Activated T-helper 1 cell treated with anti-CD3 and anti-CD28 coated beads, Interleukin-2, amount 50 U/mL, for 16 hours (primary cell): ENCODE measurements at places on chromosomes 6 and 20.

- no peak for DNase-seq
Observed at GRCh38 chr6:57040011-57040410, 6.5 kb upstream of the KIAA1586 start.

GRCh38 chr20:8492173-8492572, 360.1 kb downstream of the PLCB1 start:
- DNase-seq = no peak

GRCh38 chr6:142316791-142317368, 15.1 kb downstream of the ADGRG6 start:
- no peak for DNase-seq

- no peak for DNase-seq
Observed at GRCh38 chr6:157143890-157144798, 179.2 kb downstream of the TMEM242 start.

DNA sequence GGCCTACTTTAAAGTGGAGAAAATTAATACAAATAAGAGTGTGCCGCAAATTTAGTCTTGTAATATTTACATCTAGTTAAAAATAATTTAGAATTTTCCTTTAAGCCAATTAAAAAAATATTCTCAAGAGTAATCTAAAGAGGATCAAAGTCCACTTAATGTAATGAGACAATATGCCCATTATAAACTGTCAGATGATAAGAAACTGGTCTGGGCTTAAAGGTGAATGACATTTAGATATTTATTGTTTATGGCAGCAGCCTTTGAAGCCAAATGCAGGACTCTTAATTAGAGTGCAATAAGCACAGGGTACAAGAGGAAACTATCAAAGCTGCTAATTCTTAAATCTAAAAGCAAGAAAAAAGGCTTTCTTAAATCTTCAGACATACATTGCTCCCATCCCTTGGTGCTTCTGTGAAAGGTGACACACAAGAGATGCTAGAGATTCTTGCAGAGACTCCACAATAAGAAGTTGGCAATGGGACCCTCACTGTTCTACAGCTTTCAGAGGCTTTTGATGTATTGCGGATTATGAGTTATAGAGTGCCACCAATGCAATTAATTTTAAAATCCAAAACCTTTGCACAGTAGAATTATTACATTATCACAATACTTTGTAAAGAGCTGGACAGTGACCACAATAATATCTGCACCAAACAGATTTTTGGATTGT, 116.1 kb downstream of the MAN1A1 start:
- no peak for DNase-seq

DNA sequence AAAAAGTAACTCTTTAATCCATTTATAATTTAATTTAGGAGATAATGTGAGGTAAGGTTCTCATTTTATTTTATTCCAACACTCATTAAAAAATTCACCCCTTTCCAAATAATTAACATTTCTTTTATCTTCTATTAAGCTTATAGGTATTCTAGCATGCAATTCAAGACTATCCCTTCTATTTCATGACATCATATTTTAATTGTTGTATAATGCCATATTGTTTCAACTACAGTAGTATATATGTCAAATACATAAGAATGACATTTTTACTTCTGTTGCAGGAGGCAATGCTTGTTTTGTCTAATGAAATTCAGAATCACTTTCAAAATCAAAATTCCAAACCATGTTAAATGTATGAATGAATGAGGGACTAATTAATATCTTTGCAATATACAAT, 76.2 kb downstream of the MAFB start:
- no peak for DNase-seq

DNA sequence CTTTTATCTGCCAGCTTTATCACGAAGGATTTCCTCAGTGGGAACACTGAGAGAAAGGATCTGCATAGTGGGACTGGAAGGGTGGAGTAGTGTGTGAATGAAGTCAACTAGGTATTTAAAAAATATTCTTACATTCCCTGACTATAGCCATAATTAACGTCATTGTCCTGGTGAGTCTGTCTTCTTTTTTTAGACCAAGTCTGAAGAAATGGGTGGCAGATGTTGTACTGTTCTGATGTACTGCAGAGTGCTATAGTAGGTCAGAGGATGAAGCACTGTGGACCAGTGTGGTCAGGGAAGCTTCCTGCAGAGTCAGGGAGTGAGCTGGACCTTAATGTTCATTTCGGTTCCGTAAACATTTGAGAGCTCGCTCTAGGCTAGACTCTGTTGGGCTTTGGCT, 11.9 kb downstream of the TULP4 start:
- DNase-seq = no peak

GRCh38 chr20:15570156-15570555, 1003.1 kb downstream of the KIF16B start:
- DNase-seq = no peak

GRCh38 chr6:41049955-41050354, 3.0 kb upstream of the APOBEC2 start:
- DNase-seq = no peak

DNA sequence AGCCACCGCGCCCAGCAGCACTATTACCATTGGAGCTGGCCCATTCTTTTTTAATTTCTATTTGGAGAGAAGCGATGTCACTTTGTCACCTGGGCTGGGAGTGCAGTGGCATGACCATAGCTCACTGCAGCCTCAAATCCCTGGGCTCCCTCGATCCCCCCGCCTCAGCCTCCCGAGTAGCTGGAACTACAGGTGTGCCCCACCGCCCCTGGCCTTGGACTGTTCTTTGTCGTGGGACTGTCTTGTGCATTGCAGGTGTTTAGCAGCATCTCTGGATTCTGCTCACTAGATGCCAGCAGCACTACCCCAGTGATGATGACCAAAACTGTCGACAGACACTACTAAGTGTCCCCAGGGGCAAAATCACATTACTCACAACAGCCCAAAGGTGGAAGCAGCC, 80.3 kb downstream of the PRND start:
- DNase-seq = no peak

DNA sequence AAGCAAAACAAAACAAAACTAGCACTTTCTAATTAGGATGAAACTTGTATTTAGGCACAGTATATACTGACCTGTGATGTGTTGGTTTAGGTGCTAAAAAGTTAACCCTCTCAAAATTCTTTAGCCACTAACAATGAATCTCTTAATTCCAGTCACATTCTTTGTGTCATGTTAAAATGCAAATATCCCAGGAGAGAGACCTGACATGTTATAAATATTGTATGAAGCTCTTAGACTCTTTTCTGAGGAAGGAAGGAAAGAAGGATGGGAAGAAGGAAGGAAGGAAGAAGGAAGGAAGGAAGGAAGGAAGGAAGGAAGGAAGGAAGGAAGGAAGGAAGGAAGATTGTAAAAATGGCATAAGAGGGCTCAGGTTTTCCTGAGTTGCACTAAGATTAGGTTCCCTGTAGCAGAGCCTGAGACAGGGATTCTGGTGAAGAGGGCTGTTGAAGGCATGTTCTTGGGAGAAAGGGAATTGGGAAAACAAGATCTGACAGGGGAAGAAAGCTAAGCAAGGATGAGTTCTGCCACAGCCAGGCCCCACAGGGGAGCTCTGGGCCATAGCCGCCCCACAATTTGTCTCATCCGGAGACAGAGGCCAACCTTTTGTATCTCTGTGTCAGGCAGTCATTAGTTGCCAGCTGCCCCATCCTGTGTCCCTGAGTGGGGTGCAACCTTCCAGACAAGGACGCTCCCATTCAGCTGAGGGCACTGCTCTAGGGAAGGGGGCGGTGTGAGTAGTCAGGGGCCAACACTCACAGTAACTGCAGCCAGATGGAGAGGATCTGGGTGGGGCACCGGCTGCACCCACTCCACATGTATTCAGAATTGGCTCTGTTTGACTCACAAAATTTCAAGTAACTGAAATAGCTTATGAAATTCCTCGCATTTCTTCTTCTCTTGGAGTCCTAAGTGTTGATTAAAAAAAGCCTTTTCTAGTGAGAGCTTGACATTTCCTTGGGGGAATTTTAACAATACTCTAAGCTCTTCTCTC, 189.3 kb upstream of the ARG1 start:
- DNase-seq = no peak

DNA sequence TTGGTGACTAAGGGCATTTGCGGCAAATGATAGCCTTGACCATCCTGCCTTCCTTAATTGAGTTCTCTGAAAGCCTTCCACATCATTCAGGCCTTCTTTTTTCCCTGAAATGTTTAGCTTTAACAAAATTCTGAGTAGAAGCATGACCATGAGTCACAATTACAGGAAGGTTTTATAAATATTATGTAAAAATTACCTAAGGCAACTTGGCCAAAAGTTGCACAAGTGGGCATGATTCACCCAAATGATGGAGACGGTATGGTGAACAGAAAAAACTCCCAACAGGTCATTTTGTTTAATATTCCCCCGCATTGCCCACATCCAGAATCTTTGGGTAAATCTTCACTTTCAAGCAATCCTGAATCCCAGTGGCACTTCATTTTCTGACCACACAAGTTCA, 37.0 kb downstream of the MC3R start:
- DNase-seq = no peak

- DNase-seq = no peak
Observed at GRCh38 chr6:135185483-135185882, 4.4 kb downstream of the MYB start.

DNA sequence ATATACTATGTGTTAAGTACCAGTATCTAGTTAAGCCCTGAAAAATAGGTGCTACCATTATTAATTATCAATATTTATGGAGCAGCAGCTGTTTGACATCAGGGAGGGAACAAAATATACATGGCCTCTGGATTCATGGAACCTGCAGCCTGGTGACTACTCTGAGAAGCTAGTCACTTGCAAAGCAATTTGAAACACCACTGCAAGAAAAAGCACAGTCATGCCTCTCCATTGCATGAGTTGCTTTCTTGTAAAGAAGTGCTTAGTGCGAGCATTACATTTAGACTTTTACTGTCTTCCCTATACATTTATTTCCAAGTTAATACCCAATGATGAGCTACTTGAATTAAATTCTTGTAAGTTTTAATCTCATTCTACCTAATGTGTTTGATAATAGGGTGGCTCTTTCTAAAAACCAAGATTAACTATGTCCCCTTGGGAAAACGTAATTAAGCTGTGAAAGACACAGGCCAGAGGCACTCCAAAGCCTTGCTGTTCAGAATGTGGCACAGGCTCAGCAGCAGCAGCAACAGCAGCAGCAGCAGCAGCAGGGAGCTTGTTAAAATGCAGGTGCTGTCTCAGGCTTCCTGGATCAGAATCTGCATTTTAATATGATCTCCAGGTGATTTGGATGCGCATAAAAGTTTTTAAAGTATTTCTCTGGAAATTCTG, 83.6 kb downstream of the PFDN4 start:
- no peak for DNase-seq

DNA sequence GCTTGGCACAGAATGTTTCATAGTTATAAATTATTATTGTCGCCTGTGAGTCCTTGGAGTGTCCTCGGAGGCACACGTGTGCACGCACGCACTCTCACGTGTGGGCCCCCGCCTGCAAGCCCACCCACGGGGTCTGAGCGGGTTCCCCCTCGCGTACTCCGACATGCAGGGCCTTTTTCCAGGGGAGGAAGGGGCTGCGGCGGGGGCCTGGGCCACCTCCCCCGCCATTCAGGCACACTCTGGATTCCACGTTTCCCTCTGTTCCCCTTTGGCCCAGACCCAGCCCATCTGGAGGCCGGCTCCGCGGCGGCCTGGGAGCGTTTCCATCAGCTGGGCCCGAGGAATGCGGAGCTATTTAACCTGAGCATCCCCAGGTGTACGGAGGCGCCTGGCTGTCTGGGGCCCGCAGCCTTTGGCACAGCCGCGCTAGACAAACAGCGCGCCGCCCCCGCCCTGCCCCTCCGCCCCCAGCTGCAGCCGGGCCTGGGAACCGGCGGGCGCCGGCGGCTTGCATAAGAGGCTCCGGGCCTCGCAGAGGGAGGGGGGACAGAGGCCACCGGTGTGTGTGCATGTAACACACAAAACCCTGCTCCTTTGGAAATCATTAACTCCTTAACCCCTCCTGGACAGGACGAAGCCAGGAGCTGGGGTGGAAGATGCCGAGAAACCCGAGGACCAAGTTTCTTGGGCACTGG, 3.3 kb downstream of the ID1 start:
- no peak for DNase-seq

- no peak for DNase-seq
Observed at GRCh38 chr6:116255246-116255800, 1.4 kb upstream of the TSPYL4 start.

DNA sequence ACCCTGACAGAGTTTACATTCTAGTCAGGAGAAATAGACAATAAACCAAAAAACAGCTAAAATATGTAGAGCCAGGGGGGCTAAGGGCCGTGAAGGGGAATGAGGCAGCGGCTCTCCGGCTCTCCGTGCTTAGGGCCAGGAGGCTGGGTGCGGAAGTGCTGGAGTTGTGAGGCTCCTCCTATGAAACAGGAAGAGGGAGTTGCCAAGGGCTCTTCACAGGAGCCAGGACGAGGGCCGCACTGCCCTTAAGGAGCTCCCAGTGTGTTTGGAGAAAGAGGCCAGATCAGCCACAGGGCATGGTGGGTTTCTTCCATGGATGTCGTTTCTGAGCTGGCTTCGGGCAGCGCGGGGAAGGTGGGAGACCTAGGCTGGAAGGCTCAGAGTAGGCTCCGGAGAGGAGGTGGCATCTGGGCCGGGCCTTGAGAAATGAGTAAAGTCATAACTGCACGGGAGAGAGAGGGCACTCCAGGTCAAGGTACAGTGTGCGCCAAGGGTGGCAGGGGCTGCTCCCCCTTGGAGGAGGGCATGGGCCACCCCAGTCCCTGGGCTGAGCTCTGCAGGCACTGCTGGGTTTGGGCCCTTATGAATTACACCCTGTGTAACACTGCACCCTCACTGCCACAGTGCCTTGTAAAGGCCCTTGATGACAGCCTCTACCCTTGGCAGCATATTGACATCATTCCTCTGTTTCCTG, 20.8 kb upstream of the MLN start:
- no peak for DNase-seq

GRCh38 chr20:51610111-51610510, 67.6 kb upstream of the NFATC2 start:
- DNase-seq = no peak

DNA sequence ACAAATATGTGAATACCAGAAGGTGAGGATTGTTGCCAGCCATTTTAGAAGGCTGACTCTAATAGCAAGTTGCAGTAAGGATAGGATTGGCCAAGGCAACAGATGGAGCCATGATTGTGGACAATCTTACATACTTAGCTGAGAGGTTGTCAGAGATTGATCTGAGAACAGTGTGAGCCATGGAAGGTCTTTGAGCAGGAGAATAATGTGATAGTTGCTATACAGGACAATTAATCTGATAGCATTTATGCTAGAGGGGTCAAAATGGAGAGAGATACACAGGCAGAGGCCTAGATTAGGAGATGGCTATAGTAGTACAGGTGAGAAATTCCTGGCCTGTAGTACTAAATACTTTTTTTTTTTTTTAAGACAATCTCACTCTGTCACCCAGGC, 23.8 kb downstream of the PPARD start:
- DNase-seq = no peak

GRCh38 chr20:38726804-38727606, 2.7 kb downstream of the SLC32A1 start:
- DNase-seq = no peak

DNA sequence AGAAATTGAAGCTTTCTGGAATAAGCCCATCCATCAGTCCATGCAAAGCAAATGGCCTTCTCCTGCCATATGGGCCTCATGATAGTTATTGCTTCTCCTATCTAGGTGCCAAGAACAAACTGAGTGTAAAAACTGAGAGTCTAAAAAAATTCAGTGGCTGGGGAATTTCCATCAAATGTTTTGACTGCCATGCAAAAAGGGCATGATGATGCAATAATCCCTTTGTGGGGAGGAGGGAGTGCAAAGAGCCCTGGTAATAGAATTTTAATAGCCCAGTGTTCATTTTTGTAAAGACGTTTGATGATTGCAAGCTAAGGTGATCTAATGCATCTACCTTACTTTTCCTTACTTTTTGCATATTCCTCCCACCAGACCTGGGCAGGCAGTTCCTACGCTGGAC, 683.7 kb downstream of the EPM2A start:
- DNase-seq = no peak
